ENCODE measurements at places on chromosomes 1 and 21.
A peak's percentile ranks its signal among the peaks of the same experiment; 100 is the strongest.

- DNase-seq = no peak
Measured at GRCh38 chr1:1256956-1257871, 10.7 kb upstream of the C1QTNF12 start.

- peak; percentile 26 for DNase-seq
Measured at GRCh38 chr21:34129039-34129891, 55.9 kb downstream of the MRPS6 start.

GRCh38 chr1:31762726-31763670, 1.1 kb downstream of the ADGRB2 start:
- DNase-seq = peak; percentile 74

DNA sequence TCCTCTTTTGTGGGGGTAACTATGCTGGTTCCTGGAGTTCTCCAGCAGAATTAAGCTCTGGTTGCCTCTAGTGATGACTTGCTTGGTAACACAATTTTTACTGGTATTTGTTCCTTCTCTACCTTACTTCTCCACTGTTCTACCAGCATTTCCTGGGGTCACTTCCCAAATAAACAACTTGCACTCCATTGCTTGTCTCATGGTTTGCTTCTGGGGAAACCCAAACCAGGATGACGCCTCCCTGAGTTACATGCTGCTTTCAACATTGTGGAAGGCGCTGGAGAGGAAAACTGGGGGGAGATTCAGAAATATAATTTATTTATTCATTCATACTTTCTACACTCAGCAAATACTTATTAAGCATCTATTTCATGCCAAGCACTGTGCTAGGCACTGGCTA, 55.3 kb upstream of the AK4 start:
- DNase-seq = no peak

GRCh38 chr21:33028287-33028670, 2.5 kb downstream of the OLIG2 start:
- no peak for DNase-seq

GRCh38 chr1:46188295-46189030, 9.8 kb downstream of the POMGNT1 start:
- no peak for DNase-seq

GRCh38 chr1:234620272-234621126, 10.5 kb upstream of the IRF2BP2 start:
- no peak for DNase-seq

DNA sequence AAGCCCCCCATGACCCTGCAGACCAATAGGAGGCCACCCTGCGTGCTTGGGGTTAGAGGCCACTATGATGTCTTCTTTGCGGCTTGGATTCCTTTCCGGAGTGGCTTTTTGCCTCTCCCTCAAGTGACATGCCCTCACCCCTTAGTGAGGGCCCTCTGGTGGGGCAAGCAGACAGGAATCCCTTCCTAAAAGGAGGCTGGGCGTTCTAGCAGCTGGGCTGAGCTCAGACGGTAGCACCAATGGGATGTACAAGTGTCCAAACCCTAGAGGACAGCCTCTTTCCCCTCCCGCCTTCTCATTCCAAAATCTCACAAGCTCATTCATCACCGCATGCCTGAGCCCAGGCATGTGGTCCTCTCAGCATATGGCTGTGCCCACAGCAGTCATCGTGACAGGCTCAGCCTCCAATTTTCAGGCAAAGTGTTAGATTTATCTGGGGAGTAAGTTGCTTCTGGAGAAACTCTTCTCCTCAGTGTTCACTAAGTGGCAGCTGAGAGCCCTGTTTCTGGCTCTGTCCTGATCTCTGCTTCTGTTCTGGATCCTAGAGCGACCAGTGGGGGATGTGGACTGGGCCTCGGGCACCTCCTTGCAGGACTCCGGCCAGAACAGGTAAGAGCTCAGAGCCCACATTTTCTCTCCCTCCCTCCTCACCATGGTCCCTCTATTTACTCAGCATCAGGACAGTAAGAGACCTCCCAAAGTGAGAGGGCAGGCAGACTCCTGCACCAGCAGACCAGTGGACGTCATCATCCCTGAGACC, 4.8 kb downstream of the KIAA1614 start:
- no peak for DNase-seq

DNA sequence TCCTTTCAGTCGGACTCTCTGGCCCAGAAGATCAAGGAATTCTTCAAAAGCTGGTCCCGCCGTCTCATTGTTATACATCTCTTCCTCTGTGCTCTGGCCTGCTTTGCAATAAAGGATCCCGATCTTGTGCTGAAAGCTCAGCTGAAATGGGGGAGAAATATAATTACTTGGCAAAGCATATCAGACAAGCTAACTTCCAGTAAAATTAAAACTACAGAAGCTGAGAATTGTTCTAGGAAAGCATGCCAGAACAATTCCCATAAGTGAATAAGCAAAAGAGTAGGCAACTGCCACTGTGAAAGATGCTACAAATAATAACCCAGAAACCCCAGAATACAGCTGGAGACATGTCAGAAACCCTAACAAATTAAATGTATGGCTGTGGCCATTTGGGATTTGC, 146.1 kb downstream of the SIPA1L2 start:
- no peak for DNase-seq

GRCh38 chr1:107529511-107530149, 388.8 kb downstream of the NTNG1 start:
- no peak for DNase-seq

DNA sequence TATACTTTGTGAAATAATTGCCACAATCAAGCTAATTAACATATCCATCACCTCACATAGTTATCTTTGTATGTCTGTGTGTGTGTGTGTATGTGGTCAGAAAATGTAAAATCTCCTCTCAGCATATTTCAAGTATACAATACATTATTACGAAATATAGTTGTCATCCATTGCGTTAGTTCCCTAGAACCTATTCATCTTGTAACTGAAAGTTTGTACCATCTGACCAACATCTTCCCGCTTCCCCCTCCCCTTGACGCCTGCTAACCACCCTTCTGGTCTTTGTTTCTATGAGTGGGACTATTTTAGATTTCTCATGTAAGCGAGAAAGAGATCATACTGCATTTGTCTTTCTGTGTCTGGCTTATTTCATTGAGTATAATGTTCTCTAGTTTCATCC, 455.3 kb downstream of the KCNT2 start:
- DNase-seq = no peak

- no peak for DNase-seq
Measured at GRCh38 chr1:117501281-117501680, 104.6 kb upstream of the TENT5C start.

DNA sequence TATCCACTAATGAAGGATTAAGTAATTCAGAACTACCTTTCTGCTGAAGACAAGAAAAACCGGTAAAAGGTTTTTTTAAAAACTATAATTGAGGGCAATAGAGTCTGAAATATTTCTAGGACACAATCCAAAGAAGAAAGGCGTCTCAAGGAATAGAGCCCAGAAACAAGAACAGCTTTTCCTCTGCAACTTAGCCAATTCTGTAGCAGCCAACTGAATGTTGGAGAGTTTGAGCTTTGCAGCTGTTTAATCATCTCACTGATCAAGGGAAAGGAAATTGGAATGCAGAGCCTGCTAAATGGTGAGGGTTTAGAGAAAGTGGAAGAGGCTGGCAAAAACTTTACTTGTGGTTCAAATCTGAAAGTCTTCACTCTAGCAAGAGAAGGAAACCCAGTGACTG, 818.9 kb downstream of the KCNT2 start:
- no peak for DNase-seq

DNA sequence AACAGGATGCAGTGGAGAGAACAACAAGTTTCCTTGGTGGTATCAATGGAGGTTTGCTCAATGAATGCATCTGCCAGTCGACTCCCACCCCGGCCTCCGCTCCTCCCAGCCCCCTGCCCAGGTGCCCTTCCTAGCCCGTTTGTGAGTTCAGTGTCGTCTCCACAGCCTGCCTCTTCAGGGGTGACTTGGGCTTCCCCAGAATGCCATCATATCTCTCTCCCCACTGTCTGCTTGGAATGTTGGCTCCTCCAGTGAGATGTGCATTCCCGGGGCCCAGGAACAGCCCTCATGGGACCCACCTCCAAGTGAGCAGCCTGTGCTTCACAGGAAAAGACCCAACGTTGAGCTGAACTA, 30.5 kb downstream of the MATN1 start:
- DNase-seq = no peak

GRCh38 chr21:23986214-23986613, 1621.1 kb downstream of the MRPL39 start:
- DNase-seq = no peak

DNA sequence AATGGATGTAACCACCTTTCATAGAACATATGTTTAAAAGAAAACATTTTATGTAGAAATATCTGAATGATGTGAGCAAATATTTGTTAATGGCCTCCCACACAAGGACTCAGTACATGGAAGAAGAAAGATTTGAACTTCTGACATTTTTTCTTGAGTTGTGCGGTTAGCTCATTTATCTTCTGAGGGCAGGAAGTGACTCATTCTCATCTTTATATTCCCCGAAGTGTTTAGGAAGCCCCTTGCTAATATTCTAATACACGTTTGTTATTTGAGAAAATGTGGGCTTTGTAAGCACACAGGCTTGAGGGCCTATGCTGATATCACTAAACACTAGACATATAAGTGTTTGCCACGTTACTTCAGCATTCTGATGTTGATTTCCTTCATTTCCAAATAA, 392.5 kb upstream of the PTBP2 start:
- DNase-seq = no peak

DNA sequence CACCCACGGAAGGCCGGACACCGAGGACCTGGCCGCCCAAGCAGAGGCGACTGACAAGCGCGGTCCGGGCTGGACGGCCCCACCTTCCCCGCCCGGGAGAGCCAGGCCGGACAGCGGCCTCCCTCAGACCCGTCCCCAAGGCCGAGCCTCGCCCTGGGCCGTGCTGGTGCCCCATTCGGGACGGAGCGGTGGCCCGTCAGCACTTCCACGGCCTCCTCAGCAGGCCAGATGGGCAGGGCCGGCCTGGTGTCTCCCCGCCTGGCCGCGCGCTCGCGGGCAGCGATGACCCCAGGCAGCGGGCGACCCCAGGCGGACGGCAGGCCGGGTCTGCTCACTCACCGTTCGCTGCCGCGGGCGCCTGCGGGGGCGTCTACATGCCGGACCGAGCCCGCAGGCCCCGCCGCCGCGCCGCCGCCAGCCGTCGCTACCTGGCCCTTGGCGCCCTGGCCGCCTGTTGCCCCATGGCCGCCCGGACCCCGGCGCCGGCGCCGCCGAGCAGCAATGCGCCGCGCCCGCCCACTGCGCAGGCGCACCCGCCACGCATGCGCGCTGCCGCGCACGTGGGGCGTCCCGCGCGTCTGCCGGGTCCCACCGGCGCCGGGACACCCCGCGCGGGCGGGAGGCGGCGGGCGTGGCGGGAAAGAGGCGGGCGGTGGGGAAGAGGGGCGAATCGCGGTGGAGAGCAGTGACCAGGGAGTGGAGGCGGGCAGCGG, at the start of gene NADK:
NADK (minus strand) TSS at position 521 of the 713 bp plus-strand sequence. CDS start 13,064 bp downstream, outside the sequence.
- peak; percentile 60 for DNase-seq

DNA sequence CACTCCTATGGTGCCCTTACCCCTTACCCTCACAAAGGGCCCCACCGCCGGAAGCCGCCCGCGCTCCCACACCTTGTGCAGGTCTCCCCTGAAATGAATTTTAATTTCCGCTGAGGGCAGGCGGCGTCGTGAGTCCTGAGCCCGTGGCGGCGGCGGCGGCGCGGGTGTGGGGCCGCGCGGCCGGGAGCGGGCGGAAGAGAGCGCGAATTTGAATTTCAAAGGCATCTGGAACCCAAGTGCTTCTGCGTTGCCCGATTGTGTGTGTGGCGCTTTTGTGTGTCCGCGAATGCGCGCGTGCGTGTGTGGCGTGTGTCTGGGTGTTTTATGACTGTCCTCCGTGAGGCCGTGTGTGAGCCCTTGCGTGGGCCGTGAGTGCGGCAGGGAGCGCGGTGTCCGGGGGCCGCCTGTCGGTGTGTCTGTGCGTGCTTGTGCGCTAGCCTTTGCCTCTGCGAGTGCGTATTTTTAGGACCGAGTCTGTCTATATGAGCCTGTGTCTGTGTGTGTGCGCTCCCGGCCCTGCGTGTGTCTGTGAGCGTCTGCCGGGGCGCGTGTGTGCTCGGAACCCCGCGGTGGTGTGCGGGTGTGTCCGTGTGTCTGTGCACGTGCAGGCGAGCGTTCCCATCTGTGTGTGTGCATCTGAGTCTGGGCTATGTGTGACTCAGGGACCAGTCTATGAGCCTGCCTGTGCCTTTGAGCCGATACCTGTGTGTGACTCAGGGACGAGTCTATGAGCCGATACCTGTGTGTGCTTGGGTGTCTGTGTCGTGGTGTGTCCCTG, 7.9 kb upstream of the ADGRB2 start:
- no peak for DNase-seq

- no peak for DNase-seq
Measured at GRCh38 chr1:220734571-220735326, 13.4 kb upstream of the MTARC2 start.

GRCh38 chr1:91776068-91776794, 109.7 kb downstream of the TGFBR3 start:
- DNase-seq = no peak

GRCh38 chr1:14715802-14716201, 117.3 kb downstream of the KAZN start:
- DNase-seq = no peak

- DNase-seq = peak; percentile 58
Measured at GRCh38 chr1:24931468-24932231, 1.6 kb upstream of the RUNX3 start.

- no peak for DNase-seq
Measured at GRCh38 chr1:238061967-238062613, 171.4 kb upstream of the ZP4 start.

- no peak for DNase-seq
Measured at GRCh38 chr1:1972976-1973715, 30.4 kb downstream of the CFAP74 start.

DNA sequence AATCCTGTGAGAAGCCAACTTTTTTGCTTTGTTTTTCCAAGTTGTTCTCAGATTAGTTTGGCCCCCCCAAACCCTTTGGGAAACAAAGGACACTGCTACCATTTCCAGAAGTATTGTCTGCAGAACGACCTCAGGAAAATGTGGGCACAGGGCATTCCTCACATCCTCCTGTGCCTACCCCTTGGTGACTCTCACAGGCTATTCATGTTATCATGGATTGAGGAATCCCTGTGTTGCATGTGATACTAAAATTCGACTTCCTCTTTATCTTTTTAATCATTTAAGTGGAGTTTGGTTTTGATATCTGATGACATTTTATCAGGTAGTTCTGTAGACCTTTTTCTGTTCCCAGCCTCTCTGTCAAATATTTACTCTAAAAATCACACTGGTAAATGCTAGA, 184.5 kb downstream of the FASLG start:
- no peak for DNase-seq

DNA sequence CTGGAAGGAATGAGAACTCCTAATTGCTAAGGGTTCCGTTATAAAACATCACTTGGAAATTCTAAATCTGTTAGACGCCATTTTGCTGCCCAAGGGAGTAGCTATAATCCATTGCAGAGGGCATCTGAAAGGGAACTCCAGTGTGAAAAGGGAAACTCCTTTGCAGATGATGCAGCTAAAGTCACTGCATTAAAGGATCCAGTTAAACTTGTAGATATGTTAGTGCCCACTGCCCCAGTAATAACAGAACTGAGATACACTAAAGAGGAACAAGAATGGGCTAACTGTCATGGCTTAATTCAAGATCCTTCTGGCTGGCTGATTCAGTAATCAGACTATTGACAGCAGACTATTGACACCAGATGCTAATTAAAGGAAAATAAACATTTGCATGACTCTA, 81.8 kb upstream of the KIAA0040 start:
- no peak for DNase-seq

- DNase-seq = no peak
Measured at GRCh38 chr1:177786176-177786745, 183.6 kb downstream of the SEC16B start.

Measured in pancreas (tissue), 10 donors.